ENCODE measurements at places on chromosomes 3 and 15.
A peak's percentile ranks its signal among the peaks of the same experiment; 100 is the strongest.

DNA sequence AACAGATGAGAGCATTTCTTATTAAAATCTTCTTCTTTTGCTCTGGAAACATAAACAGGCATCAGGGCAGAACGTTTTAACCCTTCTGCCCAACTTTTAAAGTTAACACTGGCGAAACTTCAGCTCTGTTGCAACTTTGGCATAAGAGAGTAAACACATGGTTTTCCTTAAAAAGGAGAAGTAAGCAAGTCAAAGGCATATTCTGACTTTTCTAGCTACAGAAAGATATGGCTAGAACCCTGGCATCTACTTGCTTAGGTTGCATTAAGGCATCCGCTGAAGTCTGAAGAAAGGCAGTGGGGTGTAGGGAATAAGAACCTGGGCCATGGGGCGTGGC lies 13.3 kb upstream of the IL16 start:
- no peak for DNase-seq

- DNase-seq = no peak
Measured at GRCh38 chr15:57495041-57495440, 96.7 kb upstream of the MYZAP start.

DNA sequence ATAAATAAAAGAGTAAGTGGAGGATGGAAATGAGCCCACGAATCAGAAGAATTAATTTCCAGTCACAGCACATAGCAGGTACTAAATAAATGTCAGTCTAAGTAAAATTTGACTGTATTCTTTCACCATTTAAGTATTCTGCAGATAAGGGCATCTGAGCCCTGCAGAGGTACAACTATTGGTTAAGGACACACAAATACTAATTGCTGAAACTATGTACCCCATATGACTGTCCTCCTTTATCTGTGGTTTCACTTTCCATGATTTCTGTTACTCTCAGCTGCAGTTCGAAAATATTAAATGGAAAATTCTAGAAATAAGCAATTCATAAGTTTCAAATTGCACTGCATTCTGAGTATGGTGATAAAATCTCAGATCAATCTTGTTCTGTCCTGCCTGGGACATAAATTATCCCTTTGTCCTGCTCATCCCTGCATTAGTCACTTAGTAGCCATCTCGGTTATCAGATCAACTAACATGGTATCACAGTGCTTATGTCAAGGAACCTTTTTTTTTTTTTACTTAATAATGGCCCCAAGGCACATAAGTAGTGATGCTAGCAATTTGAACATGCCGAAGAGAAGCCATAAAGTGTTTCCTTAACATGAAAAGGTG lies 95.1 kb downstream of the LSAMP start:
- DNase-seq = no peak

DNA sequence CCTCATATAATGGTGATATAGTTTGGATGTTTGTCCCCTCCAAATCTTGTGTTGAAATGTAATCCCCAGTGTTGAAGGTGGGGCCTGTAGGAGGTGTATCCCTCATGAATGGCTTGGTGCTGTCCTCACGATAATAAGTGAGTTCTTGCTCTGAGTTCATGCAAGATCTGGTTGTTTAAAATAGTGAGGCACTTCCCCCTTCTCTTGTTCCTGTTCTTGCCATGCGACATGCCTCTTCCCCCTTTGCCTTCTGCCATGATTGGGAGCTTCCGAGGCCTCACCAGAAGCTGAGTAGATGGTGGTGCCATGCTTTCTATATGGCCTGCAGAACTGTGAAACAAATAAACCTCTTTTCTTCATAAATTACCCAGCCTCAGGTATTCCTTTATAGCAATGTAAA lies 39.2 kb downstream of the REC114 start:
- DNase-seq = no peak

DNA sequence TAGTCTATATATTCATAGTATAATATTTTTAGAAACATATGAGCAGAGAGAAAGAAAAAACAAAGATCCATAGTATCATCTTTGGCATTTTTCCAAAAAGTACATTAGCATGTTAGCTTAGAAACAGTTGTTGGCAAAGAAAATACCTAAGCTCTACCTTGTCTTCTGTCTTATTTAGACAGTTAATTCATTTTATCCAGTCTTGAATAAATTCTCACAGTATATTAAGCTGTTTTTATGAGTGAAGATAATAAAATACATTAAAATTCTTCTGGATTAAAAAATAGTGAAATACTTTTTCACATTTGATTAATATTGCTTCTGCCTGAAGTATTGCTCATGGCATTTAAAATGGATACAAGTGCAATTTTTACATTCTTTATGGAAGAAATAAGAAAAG lies 145.2 kb downstream of the ZIC1 start:
- DNase-seq = peak; percentile 2

- DNase-seq = no peak
Measured at GRCh38 chr3:84194029-84194428, 764.8 kb upstream of the CADM2 start.

- no peak for DNase-seq
Measured at GRCh38 chr3:9837701-9838582, 5.9 kb downstream of the RPUSD3 start.

DNA sequence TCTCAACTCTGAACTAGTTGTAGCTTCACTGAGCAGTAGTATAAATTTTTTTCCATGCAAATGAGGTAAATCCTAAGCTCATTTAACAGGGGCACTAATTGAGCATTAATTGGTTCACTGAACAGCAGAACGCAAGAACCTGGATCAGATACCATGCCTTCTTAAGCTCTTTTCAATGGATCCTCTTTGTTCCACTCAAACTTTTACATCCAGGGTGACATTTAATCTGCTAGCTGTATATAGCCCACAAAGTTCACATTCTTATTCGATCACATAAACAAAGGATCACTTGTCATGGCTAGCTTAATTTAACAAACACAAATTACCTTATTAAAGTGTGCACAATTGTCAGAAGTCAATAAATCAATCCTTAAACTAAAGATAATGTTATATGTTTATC lies 281.6 kb downstream of the CNTN6 start:
- no peak for DNase-seq

GRCh38 chr15:66389859-66390381 lies 3.2 kb downstream of the MAP2K1 start:
- no peak for DNase-seq

DNA sequence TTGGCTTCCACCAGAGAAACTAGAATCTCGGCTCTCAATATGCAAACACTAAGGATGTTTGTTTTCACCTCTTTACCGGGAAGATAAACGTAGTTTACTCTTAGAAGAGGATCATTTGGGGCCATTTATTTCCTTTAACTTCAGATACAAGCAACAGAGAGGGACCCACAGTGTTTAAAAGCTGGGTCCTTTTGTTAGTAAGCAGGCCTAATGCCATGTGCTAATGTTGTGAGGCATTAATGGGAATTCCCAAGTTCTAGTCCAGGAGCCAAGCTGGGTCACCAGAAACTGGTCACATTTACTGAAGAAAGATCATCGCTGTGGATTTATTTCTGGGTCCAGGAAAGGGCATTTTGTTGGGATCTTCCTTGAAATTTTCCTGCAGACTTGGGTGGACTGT lies 78.1 kb upstream of the ADAMTS9 start:
- no peak for DNase-seq

- DNase-seq = no peak
Measured at GRCh38 chr3:8403996-8404395, 97.6 kb upstream of the LMCD1 start.

- no peak for DNase-seq
Measured at GRCh38 chr3:11415099-11415498, 142.9 kb downstream of the ATG7 start.

GRCh38 chr3:140166861-140167599 lies 232.0 kb downstream of the CLSTN2 start:
- DNase-seq = no peak

DNA sequence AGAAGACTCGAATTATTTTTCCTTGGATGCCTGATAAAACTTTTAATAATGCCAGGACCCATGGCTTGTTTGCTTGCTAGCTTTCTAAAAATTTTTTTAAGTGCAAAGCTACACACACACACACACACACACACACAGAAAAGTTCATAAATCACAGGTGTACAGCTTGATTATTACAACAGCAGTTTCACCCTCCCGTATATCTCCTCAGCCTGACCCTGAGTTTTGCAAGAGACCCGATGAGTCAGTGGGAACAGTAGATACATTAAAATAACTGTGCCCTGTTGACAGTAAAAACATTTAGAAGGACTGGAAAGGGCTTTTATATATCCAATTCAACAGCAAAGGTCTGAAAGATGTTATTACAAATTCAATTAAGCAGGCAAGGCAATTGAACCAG lies 46.7 kb downstream of the EMC4 start:
- no peak for DNase-seq

DNA sequence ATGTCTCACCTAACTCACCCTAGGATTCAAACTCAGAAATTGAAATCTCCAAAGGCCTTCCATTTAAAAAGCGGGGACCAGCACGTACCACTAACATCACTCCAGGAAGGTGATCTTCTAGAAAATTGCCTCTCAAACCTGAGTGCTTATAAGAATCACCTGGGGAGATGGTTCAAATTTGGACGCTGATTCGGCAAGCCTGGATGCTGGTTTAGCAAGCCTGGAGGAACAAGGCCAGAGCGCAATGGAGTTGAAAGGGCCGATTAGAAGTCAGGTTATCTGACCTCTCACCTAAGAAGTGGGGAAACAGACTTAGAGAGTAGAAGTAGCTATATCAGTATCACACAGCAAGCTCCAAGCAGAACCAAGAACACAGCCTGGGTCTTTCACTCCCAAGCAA lies 68.2 kb downstream of the SSUH2 start:
- DNase-seq = no peak

GRCh38 chr3:124048967-124049798 lies 57.3 kb upstream of the ROPN1 start:
- no peak for DNase-seq

GRCh38 chr3:49715611-49716121 lies 3.8 kb downstream of the AMIGO3 start:
- DNase-seq = no peak

GRCh38 chr15:98444138-98444537 lies 204.2 kb upstream of the IGF1R start:
- no peak for DNase-seq

DNA sequence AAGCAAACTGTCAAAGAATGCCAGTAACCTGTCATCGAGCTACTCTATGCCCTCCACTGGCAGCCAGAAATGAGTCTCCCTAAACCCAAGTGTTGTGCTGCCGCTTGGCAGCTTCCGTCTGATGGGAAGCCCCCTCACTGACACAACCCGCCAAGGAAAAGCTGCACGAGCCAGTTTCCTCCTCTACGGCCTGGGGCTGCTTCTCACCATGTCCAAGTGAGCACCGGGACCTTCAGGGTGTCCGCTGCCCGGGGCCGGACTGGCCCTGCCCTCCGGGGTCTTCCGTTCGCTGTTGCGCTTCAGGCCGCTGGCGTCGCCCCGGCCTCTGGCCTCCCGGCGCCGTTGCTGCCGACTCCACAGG lies 490 bp downstream of the TOMM70 start:
- no peak for DNase-seq

DNA sequence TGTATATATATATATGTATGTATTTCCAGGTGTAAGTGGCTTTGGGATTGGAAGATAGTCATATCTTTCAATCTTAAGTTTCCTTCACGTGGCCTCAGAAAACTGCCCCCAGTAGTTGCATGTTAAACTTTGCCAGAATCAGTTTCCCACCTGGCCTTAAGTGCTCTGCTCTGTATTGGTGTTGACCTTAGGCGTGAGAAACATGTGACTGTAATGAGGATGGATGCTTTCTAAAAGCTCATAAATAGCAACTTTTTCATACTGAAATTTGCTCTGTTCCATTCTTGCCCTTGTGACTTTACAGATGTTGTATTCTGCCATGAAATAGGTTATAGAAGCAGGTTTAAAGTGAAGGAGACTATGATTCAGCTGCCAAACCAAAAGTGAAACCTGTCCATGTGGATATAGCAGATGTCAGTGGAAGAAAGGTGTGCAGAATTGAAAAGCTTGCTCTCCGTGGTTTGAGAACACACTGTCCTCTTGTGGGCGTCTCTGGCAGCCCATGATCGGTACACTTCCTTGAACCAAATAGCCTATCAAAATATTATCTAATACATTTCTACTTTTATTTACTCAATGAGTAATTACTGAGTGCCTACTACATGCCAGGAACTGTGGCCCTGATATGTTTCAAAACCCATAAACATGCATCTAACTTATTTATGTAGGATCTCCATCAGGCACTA lies 15.8 kb downstream of the SCG5 start:
- no peak for DNase-seq

DNA sequence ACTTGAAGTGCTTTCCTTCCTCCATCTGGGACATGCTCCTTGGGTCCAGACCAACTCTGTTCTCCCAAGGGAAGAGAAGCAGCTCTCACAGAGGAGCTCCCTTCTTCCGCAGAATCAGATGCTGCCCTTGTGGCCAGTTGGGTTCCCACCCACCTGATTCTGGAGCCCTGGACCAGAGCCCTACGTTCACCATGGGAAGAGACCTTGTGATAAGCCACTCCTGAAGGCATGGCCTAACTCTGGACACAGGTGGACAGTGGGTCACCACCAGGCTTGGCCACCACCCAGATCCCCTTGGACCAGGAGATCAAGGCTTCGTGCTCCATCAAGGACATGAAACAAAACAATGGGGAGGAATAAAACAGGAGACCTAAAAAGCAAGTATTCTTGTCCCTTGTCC lies 172.2 kb downstream of the RPLP1 start:
- DNase-seq = no peak

DNA sequence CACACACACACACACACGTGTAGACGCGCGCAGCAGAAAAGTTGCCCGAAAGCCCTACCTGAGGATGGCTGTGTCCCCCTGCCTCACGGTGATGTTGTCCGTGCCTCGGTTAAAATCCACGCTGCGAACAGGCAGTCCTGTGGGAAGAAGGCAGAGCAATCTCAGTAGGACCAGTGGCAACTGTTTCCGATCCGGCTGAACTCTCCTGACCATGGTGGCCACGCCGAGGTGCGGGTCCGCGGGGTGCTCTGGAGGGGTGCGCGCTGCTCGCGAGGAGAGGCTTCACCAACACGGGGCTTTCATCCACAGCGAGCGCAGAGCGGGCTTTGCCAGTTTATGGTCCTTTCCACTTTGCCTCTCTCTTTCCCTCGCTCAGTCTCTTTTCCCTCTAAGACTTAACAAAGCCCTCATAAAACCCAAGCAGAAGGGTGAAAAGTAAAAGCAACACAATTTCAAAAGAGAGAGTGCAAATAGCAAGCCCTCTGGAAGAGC lies 422 bp downstream of the LSAMP start:
- no peak for DNase-seq

GRCh38 chr3:126530171-126531050 lies 6.5 kb downstream of the CHST13 start:
- DNase-seq = no peak

- DNase-seq = no peak
Measured at GRCh38 chr3:163863146-163863545, 1215.2 kb downstream of the SI start.

- no peak for DNase-seq
Measured at GRCh38 chr3:25038922-25039321, 389.1 kb upstream of the RARB start.

DNA sequence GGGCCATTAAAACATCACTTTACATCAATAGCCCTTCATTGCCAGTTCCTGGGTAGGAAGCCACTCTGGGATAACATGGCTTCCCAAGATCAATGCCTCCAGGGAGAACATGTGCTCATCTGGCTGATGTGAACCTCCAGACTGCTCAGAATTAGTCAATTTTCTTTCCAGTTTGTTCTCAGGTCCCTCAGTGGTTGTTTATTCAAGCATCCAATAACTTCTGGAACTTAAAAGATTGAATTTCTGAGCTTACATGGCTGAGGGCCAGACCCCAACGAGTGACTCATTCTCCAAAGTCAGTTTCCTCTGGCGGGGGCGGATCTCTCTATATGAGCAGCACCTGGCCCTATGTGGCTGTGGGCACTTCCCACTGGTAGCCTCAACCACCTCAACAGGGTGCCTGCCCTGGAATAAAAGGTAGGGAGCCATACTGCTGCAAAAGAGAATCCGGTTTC lies 34.0 kb downstream of the LYZL4 start:
- peak; percentile 85 for DNase-seq

GRCh38 chr3:25603703-25604102 lies 61.0 kb downstream of the TOP2B start:
- DNase-seq = no peak
